ENCODE measurements at places on chromosomes 7 and 10. TPM values are rescaled to one million over a fixed set of nuclear protein-coding genes. Genes with fewer than 3 reads are reported as not detected.
A peak's percentile ranks its signal among the peaks of the same experiment; 100 is the strongest.

- no peak for DNase-seq
Measured at GRCh38 chr7:106057204-106057961, 54.7 kb downstream of the SYPL1 start.

GRCh38 chr10:110993024-110993693, 73.8 kb downstream of the SHOC2 start:
- DNase-seq = no peak

- peak; percentile 50 for DNase-seq
Measured at GRCh38 chr7:140230516-140230860, 53.7 kb upstream of the KDM7A start.

GRCh38 chr10:70666960-70667798, 5.1 kb upstream of the ADAMTS14 start:
- no peak for DNase-seq

DNA sequence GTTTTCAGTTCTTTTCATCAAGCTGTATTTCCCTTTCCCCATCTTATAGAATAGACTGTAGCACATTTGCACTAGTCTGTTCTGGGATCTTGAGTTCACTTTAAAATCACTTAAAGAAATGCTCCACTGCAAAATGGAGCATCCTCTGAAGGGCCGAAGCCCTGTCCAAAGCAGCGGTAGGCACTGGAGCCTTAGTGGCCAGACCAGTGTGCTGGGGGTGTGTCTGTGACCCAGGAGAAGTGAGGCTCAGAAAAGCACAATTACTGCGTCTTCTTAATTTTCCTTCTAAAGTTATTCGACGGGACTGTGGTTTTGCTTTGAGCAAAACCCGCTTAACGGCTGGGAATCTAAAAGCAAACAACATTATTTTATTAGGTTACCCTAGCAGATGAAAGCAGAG, 205.7 kb downstream of the SLC25A13 start:
- no peak for DNase-seq

Gene PPP1R17
- total RNA-seq = not detected

DNA sequence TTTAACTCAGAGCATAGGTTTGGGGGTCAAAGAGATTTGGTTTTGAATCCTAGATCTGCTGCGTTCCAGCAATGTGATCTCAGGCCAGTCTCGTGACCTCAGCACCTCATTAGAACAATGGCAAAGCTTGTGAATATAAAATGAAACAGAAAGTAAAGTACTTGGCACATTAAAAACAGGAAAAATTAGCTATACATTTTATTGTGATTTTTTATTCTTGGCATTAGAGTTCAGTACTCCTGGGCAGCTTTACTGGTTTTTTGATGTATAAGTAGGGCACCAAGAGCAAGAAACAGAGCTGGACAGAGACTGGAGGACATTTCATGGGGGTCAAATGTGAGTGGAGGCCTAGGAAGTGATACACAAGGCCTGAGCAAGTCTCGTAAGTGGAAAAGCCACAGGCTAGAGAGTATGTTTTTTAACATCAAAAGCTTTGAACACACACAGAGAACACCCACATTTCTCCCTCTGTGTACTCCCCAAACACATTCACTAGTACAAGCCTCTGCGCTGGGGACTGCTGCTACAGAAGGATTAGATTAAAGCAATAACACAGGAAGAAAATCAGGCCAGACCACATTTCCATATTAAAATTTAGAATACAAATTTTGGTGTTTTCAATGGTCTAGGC, 157.2 kb upstream of the SLC25A13 start:
- DNase-seq = no peak

DNA sequence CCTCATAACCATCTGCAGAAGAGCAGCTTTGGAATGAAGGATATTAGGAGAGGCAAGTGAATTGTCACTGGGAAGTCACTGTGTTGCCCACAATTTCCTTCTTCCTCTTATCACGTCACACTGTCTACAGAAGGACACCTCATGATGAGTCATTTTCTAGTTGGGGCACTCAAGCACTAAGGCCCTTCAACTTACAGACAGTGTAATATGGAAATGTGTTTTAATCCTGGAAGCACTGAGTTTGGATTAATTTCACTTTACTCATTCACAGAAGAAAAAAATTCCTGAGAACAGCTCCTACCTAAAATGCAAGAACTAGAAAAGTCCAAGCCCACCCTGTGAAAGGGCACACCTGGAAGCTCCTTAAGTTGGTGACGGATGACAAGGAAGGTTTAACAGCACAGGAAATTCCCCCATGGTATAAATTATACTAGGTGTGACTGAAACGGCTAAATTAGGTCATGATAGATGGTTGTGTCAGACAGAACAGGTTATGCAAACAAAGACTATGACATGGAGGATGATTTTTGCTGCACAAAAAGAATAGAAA, 56.6 kb downstream of the PARD3 start:
- peak; percentile 39 for DNase-seq

DNA sequence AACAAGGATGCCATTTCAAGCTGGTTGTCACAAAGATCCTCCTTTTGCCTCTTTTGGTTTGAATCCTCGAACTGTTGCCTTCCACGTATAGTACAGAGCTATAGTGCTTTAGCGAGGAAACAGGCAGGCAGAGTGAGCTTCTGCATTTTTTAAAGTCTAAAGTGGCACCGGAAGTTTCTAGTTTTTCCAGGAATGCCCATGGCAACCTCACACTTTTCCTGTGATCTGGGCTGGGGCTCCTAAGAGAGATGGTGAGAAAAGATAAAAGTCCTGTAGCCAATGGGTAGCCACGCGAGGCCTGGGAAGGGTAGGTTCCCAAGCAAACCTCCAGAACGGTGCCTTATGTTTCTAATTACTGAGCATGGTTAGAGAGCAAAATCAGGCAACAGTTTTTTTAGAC, 76.7 kb downstream of the CALD1 start:
- no peak for DNase-seq

- no peak for DNase-seq
Measured at GRCh38 chr10:11698691-11699549, 43.3 kb upstream of the ECHDC3 start.

Gene PTF1A
- not detected for total RNA-seq

GRCh38 chr10:123614888-123615287, 51.3 kb upstream of the GPR26 start:
- DNase-seq = no peak

Gene BLOC1S2
- 27.4 TPM for total RNA-seq

GRCh38 chr10:9786576-9786975, 1231.1 kb upstream of the CELF2 start:
- no peak for DNase-seq

Gene PLXDC2
- total RNA-seq = 65.0 TPM

Gene TRIP6
- total RNA-seq = 70.4 TPM

Gene GNAI1
- total RNA-seq = 16.7 TPM

- peak; percentile 85 for DNase-seq
Measured at GRCh38 chr7:105691680-105692564, 110.6 kb upstream of the EFCAB10 start.

- DNase-seq = no peak
Measured at GRCh38 chr10:91340613-91341362, 69.4 kb upstream of the HECTD2 start.

Gene TCERG1L
- total RNA-seq = not detected

GRCh38 chr7:150524018-150524417, 9.3 kb downstream of the GIMAP7 start:
- no peak for DNase-seq

DNA sequence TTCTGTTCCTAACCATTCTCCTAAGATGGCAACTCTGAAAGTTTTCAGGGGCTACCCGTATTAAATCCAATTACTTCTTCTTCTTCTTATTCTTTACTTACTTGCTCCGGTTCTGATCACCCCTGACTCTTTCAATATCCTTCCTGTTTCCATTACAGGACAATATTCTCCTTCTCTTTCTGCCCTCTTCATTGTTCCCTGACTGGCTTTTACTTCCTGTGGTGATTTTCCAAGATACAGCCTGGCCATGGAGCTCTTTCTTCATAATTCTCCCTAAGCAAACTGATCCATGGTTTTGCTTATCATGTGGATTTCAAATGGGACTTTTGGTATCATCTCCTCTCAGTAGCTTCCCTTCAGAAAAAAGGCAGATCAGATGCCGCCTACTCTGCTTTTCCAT, 35.4 kb downstream of the CCDC186 start:
- DNase-seq = no peak

Gene ERVW-1
- total RNA-seq = not detected

- DNase-seq = no peak
Measured at GRCh38 chr7:35676211-35676610, 18.7 kb downstream of the HERPUD2 start.

Data from upper lobe of left lung (tissue), 6 donors.